COLO829 (cell line): ENCODE measurements at places on chromosomes 16 and 17.

DNA sequence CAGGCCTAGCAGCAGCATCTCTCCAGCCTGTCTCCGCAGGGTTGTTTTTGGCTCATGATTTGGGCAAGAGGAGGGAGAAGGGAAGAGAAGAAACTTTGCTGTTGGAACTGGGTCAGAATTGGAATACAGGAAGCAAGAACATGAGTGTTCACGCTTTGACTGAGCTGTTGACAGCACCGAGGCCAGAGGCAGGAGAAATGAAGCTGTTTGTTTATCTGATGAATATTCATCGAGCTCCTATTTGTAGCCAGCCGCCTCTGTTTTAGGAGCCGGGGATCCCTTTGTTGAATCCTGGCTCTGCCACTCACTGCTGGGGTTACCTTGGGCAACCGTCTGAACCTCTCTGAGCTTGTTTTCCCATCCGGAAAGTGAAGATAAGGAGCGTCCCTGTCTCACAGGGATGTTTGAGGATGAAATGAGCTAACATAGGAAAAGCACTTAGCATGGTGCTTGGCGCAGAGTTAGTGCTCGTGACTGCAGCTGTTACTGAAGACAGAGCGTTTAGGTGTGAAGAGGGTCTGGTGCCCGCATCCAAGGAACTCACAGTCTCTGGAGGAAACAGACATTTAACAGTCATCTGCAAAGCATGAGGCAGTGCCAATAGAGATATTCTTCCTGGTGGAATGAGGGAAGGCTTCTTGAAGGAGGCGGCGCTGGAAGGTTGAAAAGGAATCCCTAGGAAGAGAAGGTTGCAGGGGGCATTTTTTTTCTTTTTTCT is 29.2 kb downstream of the RAP1GAP2 start:
- no peak for DNase-seq

GRCh38 chr16:9980981-9981380 is 201.2 kb downstream of the GRIN2A start:
- no peak for DNase-seq

GRCh38 chr16:68980695-68981315 is 124.6 kb upstream of the HAS3 start:
- no peak for DNase-seq

DNA sequence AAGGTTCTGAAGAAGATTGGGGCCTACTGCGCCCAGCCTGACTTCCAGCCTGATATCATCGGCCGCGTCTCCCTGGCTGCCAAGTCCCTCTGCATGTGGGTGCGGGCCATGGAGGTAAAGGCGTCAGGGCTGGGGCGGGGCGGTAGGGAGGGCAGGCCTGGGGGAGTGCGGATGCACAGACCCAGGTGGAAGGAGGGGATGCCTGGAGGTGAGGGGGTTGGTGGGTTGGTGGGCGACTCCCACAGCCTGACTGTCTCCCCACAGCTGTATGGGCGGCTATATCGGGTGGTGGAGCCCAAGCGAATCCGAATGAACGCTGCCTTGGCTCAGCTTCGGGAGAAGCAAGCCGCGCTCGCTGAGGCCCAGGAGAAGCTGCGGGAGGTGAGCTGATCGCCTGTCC is 26.8 kb upstream of the KDM6B start:
- DNase-seq, result no peak

GRCh38 chr17:77829843-77830799 is 128.4 kb upstream of the TNRC6C start:
- DNase-seq, result peak; percentile 63

DNA sequence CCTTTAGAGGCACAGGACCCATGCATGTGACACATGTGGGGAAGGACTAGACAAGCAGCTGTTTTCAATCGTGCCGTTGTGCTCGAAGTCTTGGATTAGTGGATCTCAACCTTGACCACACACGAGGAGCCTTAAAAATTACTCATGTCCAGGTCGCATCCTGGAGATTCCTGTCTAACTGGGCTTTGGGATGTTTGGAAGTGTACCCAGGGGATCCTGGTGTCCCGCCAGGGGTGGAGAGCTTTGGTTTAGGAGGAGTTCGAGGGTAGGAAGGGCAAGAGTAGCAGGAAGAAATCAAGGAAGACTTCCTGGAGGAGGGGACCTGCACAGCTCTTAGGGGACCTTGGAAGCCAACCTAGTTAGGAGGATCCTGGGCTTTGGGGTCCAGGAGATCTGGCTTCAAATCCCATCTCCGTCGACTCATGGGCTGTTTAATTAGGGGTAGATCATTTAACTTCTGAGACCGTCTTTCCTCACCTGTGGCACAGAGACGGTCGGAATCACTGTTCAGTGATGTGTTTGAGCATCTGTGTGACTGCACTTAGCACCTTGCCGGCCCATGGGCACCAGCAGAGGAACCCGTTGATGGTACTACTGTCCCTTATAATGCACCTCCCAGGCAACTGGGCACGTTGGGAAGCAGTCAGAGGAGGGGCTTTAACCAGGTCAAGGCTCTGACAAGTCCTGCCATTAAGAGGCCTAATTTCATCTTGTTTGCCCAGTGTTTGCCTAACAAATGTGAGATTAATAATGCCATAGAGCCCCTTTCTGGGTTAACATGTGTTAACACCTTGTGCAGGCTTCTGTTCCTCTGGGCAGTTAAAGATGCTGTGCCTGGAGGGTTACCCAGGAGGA is 102.0 kb upstream of the PLCG2 start:
- no peak for DNase-seq

DNA sequence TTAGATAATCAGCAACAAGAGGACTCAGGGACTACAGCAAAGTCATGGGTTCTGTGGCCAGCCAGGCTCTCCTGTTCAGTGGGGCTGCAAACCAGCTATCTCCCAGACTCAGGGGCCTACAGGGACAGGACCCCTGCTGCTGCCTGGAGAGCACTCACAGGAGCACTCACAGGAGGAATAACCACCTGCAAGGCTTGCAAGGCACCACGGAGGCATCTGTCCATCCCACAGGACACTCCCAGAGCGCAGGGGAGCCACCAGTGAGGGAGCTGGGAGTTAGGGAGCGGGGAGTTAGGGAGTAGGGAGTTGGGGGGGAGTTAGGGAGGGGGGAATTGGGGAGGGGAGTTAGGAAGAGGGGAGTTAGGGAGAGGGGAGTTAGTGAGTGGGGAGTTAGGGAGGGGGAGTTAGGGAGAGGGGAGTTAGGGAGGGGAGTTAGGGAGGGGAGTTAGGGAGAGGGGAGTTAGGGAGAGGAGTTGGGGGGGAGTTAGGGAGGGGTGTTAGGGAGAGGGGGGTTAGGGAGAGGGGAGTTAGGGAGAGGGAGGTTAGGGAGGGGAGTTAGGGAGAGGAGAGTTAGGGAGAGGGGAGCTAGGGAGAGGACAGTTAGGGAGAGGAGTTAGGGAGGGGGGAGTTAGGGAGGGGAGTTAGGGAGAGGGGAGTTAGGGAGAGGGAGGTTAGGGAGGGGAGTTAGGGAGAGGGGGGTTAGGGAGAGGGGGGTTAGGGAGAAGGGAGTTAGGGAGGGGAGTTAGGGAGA is 5.7 kb downstream of the CANT1 start:
- DNase-seq, result no peak

DNA sequence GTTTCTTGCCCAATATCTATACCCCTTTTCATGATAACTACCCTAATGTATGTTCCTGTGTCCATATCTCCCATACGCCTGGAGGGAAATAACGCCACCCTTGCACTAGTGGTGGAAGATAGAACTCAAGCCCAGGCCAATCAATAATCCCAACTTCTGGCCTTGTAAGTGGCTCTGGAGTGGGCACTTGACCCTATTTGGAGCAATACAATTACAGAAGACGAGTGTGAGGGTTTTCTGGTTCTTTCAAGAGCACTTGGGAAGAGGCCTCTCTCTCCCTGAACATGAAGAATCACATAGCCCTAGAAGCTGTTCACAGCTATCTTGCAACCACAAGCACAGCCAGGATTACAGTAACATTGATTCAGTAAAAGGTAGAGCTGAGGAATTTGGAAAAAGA is 217.9 kb downstream of the RAB11FIP4 start:
- DNase-seq, result no peak

DNA sequence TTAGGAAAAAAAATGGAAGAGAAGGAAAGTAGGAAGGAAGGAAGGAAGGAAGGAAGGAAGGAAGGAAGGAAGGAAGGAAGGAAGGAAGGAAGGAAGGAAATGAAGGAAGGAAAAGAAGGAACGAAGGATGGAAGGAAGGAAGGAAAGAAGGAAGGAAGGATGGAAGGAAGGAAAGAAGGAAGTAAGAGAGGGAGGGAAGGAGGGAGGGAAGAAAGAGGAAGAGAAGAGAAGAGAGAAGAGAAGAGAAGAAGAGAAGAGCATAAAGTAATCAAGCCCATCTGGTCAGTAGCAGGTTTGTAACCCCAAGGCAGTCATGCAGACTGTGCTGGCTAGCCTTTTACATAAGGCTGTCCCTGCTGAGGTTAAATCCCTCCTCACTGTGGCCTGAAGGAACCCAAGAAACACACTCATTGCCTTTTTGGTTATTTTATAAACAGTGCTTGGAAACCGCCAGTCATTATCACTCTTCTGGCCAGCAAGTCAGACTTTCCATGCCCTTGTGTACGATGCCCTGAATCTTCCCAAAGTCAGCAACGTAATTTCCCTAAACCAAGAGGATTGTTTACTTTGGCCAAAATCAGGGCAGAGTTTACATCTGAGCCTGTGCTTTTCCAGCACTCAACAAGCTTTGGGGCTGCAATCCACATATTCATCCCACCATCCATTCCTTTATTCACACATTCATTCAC is 409.6 kb upstream of the MAF start:
- no peak for DNase-seq

GRCh38 chr17:64519601-64520000 is 12.8 kb downstream of the CEP95 start:
- DNase-seq, result no peak

GRCh38 chr16:19417640-19418039 is at the start of gene TMC5:
Gene TMC5, plus strand, starts transcription at chr16:19417883. Its CDS starts 22,156 bp downstream, at chr16:19440039.
- DNase-seq, result no peak

- no peak for DNase-seq
These were observed 572.1 kb upstream of the SALL1 start for GRCh38 chr16:51723036-51723724.

GRCh38 chr17:21249920-21250703 is 3.1 kb downstream of the NATD1 start:
- no peak for DNase-seq

GRCh38 chr17:78925662-78926555 is 722 bp upstream of the TIMP2 start:
- peak; percentile 73 for DNase-seq

GRCh38 chr17:13351046-13351445 is 250.7 kb downstream of the HS3ST3A1 start:
- no peak for DNase-seq
